ENCODE measurements at places on chromosomes 2 and 18. TPM values are rescaled to one million over a fixed set of nuclear protein-coding genes. Genes with fewer than 3 reads are reported as not detected.
A peak's percentile ranks its signal among the peaks of the same experiment; 100 is the strongest.

- peak within 1 kb of the TSS; percentile 82 for H3K4me3 ChIP-seq
- H3K36me3 ChIP-seq = peaks cover 8% of the 10 kb centered on the region
- peaks cover 3% of the 10 kb centered on the region for H3K27me3 ChIP-seq
- peak; percentile 70 for DNase-seq
- H3K27ac ChIP-seq = peak within 1 kb of the TSS; percentile 71
- peaks cover 9% of the 10 kb centered on the region for H3K4me1 ChIP-seq
Observed at GRCh38 chr2:27133905-27134780, at the start of gene PREB. TSS of gene PREB (minus strand) at chr2:27134636. CDS start at chr2:27134421, 215 bp downstream.

HOXD13 gene
- total RNA-seq = not detected

DNA sequence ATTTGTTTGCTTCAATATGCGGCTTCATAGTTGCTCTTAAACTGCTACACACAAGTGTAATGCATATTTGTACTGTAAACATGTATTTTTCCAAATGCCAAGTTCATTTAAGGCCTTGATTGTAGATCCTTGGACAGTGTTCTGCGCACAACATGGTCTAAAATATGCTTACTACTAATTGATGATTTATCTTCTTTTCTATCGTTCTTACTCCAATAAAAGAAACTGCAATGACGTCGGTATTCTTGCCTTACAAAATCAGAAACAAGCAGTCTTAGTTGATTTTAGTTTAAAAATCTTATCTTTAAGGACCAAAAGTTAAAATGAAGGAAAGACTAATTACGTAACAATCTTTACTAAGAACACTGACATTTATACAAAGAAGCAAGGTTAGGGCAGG is 224.3 kb upstream of the SMAD7 start:
- DNase-seq = no peak
- H3K36me3 ChIP-seq = no peaks in the 10 kb centered on the region
- peaks cover 16% of the 10 kb centered on the region for H3K4me1 ChIP-seq
- no peak overlapping the region for H3K4me3 ChIP-seq

ANKRD30BL gene
- total RNA-seq = not detected

MARCO gene
- total RNA-seq = not detected

Measured in astrocyte (in vitro differentiated cells and primary cell).